ENCODE measurements at places on chromosomes 3 and 15. TPM values are rescaled to one million over a fixed set of nuclear protein-coding genes. Genes with fewer than 3 reads are reported as not detected.

DNA sequence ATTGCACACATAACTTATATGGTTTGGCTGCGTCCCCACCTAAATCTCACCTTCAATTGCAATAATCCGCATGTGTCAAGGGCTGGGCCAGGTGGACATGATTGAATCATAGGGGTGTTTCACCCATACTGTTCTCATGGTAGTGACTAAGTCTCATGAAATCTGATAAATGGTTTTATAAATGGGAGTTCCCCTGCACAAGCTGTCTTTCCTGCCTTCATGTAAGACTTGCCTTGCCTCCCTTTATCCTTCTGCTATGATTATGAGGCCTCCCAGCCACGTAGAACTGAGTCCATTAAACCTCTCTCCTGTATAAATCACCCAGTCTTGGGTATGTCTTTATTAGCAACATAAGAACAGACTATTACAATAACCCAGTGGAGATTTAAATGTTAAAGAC, 653.9 kb downstream of the ROBO1 start:
- no peak for DNase-seq

- DNase-seq: peak; percentile 89
These were observed 56.5 kb upstream of the GATA2 start for GRCh38 chr3:128549283-128550112.

DNA sequence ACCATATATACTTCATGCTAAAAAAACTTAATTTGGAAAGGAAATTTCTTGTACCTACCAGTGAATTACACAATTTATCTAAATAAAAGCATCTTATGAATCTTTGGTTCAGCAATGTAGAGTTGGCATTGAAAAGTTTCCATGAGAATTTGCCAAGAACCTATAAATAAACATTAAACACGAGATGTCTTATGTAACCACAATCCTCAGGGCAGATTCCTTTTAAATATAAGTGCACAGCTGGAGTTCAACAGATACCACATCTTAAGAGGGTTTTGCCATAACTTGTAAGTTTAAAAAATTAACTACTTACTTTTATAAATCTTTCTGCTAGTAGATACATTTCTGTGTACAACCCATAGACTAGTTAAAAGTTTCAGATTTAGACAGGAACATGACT, 499.3 kb upstream of the ARRDC4 start:
- no peak for DNase-seq

- peak; percentile 39 for DNase-seq
These were observed 158.7 kb downstream of the GHSR start for GRCh38 chr3:172289583-172289982.

The LRRC15 gene
- polyA plus RNA-seq: 0.07 TPM

Data from heart right ventricle (tissue), 16 donors.